ENCODE measurements at places on chromosomes 3 and 15.

GRCh38 chr3:34070831-34071585, 272.6 kb downstream of the PDCD6IP start:
- no peak for DNase-seq

- no peak for DNase-seq
Measured at GRCh38 chr3:165532851-165533250, 304.4 kb downstream of the BCHE start.

DNA sequence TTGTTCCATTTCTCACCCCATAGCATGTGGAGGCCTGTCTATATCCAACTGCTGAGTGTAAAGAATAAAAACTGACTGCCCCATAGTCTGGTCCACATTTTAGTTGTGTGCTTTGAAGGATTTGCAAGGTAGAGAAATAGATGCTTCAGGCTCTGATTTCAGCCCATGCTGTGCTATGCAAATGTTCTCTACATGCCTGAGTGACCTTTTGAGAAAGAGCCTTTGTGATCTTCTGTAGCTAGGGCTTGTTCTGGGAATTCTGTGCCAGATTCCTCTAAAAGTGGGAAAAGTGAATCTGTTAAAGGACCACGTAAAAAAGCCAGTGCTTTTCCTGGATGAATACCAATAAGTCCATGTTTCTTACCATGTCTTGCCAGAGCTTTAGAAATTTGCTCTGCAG, 5.2 kb downstream of the KCTD6 start:
- DNase-seq: no peak

DNA sequence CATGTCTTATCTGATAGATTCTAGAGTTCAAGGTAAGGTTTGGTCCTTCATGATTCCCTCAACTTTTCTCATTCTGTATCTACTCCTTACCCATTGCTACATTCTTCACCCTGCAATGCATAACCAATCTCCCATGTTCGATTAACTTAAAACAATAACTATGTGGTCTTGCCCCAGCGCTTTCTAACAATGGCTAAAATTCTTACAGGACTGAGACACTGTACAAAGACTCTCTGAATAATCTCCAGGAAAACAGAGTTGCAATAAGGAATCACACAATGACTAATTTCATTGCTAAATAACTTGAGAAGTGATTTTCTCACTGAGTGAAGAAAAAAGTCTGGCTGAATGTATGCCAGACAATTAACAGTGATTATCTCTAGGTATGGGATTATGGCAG, 69.6 kb upstream of the FAM174B start:
- no peak for DNase-seq

DNA sequence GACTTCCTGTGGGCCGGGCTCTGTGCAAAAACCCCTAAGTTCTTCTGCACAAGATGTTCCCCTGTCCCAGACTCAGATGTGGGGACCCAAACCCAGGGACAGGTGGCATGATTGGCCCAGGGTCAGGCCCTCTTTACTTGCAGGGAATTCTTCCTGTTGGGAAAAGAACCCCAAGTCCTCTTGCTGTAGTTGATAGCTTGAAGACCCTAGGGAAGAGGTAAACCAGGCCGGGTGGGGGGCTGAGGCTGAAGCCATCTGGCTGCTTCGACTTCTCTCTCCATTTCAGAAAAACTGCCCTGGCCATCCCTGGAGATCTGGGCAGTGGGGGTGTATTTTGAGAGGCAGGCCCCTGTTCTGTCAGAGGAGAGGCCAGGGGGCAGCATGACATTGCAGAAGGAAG, 23.5 kb downstream of the SSUH2 start:
- no peak for DNase-seq

DNA sequence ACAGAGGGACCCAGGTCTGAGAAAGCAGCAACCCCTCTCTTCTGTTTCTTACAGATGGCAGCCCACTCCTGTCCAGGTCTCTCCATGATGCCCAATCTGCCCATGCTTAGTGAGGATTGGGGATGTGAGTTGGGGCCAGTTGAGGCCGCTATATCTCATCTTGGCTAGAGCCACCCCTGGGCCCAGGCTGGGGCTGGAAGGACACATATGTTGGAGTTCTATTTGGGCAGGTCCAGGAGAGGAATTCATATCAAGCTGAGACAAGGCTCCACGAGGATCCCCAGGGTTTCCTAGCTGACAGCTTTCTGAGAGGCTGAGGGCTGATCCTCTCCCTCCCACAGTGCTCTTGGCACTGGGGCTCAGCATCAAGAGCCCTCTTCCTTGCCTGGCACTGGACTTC, 11.4 kb downstream of the TGM5 start:
- DNase-seq: no peak

GRCh38 chr3:116129187-116129946, 315.9 kb downstream of the LSAMP start:
- DNase-seq: no peak

GRCh38 chr3:25831578-25831977, 41.7 kb downstream of the OXSM start:
- peak; percentile 75 for DNase-seq

DNA sequence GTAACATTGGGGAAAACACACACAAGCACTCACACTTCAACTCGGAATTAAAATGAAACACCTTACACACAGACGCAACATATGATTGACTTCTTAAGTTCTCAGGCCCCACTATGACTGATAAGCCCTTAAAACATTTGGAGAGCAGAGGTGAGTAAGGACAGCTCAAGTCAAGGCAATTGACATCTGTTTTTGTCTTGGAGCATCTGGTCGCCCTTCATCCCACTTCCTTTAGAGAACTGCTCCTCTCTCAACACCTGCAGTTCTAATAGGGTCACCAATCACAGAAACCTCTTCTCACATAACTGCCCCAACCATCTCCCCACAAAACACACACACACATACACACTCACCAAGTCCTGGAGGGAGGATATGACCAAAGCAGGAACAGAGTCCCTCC, 43.4 kb downstream of the ERC2 start:
- no peak for DNase-seq

DNA sequence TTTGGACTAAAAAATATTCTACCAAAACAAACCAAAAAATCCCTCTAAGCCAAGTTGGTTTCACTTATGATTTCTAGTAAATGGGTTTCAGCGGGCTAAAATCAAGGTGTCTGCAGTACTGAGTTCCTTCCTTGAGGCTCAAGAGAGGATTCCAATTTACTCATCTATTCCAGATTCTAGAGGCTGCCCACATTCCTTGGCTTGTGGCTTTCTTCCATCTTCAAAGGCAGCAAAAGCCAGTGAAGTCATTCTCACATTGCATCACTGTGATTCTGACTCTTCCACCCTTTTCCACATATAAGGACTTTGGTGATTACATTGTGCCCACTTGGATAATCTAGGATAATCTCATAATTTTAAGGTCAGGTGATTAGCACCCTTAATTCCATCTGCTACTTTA, 48.1 kb downstream of the DPPA2 start:
- DNase-seq: no peak

GRCh38 chr3:38519000-38519399, 22.9 kb downstream of the EXOG start:
- DNase-seq: no peak

Measured in NB4 (cell line).